RWPE1 (cell line): ENCODE measurements at places on chromosomes 1 and 21.
A peak's percentile ranks its signal among the peaks of the same experiment; 100 is the strongest.

DNA sequence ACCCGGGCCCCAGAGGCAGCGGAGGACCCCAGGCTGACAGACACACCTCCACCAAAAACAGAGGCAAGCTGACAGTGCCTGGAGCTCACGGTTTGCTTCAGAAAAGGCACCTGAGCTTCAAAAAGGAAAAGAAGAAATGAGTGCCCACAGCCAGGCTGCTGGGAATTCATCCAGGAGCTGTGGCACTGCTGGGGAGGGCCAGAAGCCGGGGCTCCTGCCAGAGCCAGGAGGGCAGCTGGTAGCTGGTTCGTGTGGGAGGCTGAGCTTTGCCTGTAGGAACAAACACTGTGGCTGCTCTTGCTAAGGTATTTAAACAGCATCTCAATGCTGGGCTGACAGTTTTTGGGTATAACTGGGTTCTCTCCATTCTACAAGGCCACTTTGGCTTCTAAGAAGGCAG, 19.5 kb downstream of the KCNJ6 start:
- no peak for DNase-seq

DNA sequence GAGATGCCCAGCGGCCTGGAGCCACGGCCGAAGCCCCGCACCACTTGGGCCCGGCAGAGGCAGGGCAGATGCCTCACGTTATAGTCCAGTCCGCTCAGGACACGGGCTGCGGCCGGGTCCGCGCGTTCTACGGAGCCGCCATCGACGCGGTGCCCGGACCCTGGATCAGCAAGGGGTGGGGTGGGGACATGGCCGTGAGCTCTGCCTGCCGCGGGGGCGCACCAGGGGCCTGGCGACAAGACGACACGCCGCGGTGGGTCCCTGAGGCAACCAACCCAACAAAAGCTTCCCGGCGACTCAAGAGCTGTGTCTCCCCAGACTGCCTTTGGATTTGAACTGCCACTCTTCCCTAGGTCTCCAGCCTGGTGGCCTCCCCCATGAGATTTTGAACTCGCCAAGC, 211.4 kb upstream of the GREM2 start:
- no peak for DNase-seq

DNA sequence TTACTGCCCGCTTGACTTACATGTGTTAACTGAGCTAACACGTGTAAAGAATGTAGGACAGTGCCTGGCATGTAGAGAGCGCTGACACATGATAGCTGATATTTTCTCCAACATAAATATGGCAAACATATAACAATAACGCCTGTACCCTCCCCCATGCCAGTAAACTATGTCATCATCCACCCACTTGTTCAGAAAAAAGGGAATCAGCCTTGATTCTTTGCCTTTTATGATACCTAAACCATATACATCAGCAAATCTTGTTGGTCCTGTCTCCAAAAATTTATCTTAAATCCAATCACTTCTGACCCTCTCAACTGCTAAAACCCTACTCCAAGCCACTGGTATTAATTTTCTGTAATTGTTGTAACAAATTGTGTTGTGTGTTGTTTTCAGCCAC, 1.1 kb upstream of the ZNF692 start:
- no peak for DNase-seq

GRCh38 chr21:38807441-38807871, 1.7 kb downstream of the ETS2 start:
- DNase-seq, result no peak

GRCh38 chr1:54593571-54594160, 29.7 kb downstream of the FAM151A start:
- no peak for DNase-seq

DNA sequence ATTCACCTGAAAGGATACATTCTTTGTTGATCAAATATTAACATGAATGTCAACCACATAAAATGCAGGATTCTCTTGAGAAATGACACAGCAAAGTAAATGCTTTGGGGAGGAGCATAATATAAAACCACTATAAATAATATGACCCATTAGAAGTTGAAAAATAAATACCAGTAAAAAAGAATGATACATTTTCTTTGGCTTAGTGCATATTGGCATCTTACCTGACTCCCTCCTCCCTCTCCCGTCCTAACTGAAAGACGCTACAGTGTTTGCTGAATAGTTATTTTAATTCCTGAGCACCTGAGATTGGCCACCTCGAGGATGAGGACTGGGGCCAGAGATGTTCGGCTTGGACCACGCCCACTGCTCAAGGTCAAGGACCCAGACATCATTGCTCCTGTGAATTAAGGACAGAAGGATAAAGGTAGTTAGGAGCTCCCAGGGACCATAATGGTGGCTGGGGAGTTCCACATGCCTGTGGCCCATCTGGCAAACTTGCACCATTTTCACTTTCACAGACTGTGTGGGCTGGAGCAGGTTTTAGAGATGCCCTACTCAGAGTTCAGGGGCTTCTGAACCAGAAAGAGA, 16.4 kb upstream of the CPLANE2 start:
- DNase-seq, result no peak

DNA sequence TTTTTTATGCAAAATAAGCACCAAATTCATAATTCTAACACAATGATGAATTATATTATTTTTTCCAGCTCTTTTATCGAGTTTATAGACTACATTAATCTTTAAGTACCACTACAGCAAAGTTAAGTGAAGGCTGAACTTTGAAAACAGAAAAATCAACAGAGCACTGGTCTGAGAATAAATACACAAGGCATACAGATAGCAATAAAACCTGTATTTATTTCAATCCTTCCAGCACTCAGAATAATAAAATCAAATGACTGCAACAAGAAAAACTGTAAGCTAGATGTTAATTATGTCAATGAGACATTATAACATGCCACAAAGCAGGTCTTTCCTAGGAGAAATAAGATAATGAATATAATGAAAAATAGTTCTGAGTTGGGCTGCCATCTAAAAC, 24.5 kb downstream of the NUCKS1 start:
- DNase-seq, result no peak

DNA sequence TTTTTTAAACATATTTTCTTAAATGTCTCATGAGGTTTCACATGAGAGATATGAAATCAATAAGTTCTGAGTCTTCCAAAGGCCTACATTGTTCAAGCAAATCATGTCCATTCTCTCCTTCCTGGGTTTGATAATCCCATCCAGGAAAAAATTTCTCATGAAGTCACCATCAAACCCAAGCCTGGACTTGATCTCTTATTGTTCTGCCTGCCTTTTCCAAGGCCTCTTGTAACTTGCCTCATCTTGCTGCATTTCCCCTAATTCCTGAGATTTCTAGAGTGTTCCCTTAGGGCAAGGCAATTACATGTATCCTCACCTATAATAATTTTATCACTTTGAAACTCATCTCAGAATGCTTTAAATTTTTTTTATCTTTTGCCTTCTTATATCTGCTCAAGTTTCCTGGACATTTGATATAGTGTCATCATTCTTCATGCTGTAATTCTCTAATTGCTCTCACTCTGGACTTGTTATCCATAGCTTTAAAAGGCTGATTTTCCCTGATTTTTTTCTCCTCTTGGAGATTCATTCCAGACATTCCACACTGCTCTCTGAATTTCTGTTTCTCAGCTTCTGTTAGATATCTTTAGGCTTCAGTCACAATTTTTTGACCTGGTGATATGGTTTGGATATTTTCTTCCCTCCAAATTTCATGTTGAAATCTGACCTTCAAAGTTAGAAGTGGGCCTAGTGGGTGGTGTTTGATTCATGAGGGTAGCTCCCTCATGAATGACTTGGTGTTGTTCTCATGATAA, 126.4 kb downstream of the LRRC7 start:
- peak; percentile 21 for DNase-seq

DNA sequence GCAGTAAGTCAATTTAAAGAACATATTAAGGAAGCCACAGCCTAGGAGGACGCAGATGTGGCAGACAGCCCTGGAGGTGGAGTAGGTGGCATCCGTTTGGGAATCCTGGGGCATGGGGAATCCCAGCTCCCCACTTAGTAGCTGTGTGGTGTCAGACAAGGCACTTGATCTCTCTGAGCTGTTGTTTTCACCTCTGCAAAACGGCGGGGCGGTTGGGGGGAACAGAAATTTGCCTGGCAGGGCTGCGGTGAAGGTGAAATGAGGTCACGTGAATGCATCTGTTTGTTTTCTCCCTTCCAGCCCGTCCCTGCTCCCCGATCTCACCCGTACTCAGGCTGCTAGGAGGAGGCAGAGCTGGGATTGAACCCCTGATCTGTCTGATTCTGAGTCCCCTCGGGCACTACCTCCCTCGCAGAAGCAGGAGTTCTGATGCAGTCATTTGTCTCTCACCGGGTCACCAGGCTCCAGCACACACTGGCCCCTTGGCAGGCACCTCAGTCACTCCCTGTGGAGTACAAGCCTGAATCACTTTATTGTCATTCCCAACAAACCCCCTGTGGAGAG, 2.2 kb upstream of the LAPTM5 start:
- DNase-seq, result no peak

- DNase-seq, result no peak
These were observed 45.1 kb downstream of the TMEM53 start for GRCh38 chr1:44628962-44629756.

DNA sequence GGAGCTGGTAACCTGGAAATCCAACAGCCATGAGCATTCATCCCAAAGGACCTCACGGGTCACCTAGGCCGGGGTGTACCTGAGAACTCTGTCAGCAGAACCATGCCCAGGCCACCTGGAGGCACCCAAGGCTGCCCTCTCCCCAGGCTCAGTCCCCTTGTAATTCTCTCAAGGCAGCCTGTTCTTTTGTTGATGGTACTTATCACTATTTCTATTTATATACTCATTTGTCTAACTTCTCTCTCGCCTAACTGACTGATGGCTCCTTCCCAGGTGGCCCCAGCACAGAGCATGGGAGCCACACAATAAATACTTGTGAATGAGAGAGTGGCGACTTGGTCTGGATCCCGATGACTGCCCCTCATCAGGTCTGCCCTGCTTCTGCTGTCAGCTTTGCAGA, 16.7 kb downstream of the CASP9 start:
- DNase-seq, result no peak

DNA sequence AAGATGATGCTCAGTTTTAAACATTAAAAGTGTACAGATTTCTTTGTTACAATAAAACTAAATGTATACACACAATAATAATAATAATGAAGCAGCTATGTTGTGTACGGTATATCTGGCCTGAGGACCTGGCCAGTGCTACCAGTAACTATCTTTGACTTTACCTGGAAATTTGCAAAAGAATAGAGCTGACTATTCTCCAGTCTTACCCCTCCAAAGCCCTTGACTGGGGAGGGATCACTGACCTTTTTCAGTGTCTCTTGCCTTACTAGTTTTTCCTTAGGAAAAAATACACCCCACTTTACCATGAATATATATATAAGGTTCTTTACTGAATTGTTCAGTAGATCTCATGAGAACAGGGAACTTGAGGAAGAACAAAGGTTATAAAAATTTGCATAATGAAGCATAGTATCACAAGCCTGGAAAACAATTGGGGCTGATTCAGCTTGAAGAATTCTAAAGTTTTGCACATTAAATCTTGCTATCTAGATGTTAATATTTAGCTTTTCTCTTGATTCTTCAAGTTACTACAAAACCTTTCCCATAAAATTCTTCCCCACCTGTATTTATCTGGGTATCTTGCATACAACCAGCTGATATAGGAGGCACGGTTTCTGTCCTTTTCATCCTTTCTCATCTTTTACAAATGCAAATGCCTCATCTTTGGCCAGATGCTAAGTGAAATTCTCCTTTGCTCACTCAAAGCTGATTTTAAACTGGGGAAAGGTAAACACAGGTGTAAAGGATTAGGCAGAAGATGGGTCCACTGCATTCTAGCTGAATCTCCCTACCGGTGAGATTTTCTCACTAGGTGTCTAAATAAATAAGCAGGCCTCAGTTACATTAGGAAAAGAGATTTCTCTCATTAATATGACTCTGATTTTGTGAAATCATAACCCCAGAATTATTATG, 25.0 kb upstream of the SLAMF1 start:
- no peak for DNase-seq

GRCh38 chr1:218546314-218546713, 201.2 kb downstream of the TGFB2 start:
- DNase-seq, result no peak

- no peak for DNase-seq
These were observed 506 bp upstream of the SRP9 start for GRCh38 chr1:225777058-225777582.

DNA sequence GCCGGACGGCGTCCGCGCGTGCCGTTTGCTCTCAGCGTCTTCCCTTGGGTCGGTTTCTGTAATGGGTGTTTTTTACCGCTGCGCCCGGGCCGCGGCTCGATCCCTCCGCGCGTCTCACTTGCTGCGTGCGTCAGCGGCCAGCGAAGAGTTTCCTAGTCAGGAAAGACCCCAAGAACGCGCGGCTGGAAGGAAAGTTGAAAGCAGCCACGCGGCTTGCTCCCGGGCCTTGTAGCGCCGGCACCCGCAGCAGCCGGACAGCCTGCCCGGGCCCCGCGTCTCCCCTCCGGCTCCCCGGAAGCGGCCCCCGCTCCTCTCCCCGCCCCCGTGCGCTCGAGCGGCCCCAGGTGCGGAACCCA, 159.8 kb downstream of the RUNX1 start:
- DNase-seq, result peak; percentile 42

GRCh38 chr1:20212685-20213331, 26.5 kb upstream of the PLA2G2C start:
- DNase-seq, result peak; percentile 84

DNA sequence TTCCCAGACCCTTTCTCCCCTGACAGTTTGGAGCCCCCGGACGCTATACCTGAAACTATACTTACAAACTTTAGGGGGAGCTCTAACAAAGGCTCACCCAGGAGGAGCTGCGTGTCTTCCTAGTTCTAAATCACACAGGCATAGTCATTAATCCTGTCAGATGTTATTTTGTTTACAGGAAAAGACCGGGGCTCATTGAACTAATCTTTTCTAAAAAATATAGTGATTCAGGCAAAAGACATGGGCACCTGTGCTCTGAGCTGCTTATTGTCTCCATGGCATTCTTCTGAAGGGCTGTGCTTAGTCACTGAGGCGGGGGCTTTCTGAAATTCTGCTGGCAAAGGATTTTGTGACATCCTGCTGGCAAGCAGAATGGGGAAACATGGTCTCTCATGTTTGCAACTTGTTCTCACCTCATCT, 1577.0 kb downstream of the NCAM2 start:
- DNase-seq, result peak; percentile 14

- DNase-seq, result peak; percentile 48
These were observed 7.4 kb downstream of the S100A9 start for GRCh38 chr1:153364766-153365666.

DNA sequence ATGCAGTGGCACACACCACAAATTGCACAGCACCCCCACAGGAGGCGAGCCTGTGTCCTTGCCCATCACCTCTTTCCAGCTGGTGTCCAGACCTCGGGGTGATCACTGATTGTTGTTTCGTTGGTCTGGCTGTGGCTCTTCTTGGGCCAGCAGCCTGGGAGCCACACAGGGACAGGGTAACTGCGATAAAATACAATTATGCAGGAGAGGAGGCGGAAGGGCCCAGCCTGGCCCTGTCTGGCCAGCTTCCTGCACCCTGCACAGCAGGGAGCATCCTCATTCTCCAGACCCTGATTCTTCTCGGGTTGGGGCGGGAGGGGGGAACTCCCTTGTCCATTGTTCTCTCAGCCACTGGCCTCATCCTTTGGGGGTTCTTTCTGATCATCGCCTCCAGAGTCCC, 83.6 kb downstream of the ADARB1 start:
- no peak for DNase-seq

- DNase-seq, result no peak
These were observed 54.7 kb downstream of the SLC66A1 start for GRCh38 chr1:19366599-19367536.

- no peak for DNase-seq
These were observed 20.0 kb upstream of the KCNH1 start for GRCh38 chr1:211153932-211154331.
